ENCODE measurements at places on chromosomes 1 and 21.

DNA sequence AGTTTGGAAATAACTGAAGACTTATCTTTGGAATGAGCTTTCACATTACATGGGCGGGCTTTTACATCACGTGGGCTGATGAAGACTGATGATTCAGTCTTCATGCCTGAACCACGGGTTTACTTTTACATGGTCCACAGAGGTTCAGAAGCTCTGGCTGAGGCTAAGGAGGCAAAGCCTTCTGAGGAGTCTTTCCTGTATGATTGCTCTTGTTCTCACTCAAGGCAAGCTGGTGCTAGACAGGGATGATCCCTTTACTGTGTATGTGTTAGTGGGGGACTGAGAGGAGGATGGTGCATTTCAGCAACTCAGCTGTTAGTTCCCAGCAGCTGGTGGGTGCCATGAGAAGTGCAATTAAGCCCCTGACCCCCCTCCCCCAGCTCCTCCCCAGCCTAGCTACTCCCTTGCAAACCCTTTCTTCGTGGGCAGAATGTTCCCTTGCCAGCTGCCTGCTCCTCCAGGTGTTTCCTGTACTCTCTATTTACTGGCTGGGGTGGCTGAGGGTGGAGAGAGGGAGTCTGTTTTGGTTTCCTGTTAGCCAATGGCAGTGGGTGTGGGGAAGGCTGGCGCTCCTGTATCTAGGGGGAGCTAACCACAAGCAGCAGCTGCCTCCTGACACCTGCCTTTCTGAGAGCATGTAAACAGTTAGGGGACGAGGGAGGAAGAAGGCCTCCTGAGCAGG is 15.4 kb downstream of the BTG2 start:
- DNase-seq: peak; percentile 50

DNA sequence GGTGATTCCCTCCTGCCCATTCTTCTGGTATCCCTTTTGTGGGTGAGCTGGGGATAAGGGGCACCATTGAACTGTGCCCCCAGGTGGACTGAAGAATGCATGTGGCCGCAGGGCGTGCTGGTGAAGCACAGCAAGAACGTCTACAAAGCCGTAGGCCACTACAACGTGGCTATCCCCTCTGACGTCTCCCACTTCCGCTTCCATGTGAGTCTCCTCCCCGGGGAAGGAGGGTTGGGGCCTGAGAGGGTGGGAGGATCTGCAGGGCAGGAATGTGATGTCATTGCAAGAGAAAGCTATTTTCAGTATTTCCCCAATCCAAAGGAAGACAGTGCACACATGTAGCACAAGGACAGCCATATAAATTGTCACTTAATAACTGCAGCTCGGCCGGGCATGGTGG is 7.5 kb upstream of the KPNA6 start:
- DNase-seq: no peak

DNA sequence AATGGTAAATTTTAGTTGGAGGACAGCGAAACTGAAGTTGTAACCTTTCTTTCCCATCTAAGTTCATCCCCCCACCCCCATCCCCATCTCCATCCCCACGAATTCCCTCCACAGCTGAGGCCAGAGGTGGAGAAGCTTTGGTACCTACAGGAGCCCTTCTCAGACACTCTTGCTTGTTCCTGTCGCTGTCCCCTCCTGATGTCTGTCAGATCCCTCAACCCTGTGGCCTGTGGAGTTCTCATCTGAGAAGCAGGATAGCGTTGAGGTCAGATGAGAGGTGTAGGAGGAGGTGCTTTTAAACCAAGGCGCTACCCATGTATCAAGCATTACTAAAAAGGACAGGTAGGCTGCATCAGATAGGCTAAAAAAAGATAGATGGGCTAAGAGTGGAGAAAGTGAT is 769 bp downstream of the NTPCR start:
- DNase-seq: peak; percentile 12

GRCh38 chr1:226772446-226773139 is 33.5 kb upstream of the ITPKB start:
- no peak for DNase-seq

DNA sequence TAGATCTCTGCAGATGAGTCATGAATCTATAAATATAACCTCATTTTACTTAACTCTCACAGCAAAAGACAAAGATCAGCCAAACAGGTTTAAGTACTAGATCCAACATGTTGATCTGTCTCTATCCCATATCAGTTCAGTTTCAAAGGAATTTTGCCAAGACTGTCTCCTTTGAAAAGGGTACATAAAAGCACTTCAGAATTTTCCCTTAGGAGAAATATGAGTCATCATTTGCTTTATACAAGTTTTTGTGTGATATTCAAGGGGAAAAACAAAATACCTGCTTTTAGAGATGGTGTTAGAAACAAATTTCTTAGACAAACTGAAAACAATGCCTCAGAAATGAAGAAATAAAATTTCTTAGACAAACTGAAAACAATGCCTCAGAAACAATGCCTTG is 73.5 kb upstream of the LRRC7 start:
- DNase-seq: no peak

GRCh38 chr1:43693371-43693770 is 14.0 kb upstream of the ST3GAL3 start:
- no peak for DNase-seq

DNA sequence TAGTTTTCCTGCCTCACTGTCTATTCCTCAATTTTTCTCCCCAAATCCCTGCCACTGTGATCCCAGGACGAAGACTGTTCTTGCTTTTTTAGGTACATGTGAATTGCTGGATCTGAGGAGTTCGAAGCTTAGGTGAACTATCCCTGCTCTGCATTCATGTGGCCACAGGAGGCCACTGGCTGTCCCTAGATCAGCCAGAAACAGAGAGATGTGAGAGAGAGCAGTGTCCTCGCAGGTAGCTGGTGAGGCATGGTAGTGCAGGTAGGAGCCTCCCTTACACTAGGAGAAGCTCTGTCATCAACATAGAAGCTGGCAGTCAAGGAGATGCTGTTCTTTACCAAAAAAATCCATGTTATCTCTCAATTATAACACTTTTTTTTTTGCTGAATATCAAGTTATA is 71.5 kb downstream of the USP24 start:
- DNase-seq: no peak

- no peak for DNase-seq
Observed at GRCh38 chr1:170535418-170535817, 3.5 kb downstream of the GORAB start.

DNA sequence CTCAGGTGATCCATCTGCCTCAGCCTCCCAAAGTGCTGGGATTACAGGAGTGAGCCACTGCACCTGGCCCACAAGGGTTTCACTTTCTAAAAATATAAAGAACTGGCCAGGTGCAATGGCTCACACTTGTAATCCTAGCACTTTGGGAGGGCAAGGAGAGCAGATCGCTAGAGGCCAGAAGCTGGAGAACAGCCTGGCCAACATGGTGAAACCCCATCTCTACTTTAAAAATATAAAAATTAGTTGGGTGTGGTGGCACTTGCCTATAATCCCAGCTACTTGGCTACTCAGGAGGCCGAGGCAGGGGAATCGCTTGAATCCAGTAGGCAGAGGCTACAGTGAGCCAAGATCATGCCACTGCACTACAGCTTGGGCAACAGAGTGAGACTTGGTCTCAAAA is 25.7 kb downstream of the MRPL39 start:
- no peak for DNase-seq

- no peak for DNase-seq
Observed at GRCh38 chr21:45893740-45894449, 87.7 kb upstream of the COL6A1 start.

DNA sequence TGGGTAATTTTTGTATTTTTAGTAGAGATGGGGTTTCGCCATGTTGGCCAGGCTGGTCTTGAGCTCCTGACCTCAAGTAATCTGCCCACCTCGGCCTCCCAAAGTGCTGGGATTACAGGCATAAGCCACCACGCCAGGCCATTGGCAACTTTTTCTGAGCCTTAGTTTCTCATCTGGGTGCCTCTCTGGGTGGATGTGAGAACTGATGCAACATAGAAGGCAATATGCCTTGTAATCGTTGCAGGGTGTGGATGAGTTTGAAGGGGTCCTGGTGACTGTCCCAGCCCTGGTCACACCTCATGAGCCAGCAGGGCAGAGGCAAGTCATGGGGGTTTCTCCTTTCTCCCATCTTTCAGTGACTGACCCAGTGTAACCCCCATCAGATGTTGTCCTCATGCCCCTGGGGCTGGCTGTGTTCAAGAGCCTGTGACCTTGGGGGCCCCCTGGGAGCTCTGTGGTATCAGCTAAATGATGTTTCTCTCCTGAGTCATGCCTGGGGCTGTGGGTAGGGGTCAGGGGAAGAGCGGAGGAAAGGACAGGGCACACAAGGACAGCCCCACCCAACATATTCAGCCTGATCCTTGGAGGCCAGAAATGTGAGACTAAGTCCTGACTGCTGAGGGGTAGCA is 3.6 kb downstream of the COL9A2 start:
- DNase-seq: no peak

DNA sequence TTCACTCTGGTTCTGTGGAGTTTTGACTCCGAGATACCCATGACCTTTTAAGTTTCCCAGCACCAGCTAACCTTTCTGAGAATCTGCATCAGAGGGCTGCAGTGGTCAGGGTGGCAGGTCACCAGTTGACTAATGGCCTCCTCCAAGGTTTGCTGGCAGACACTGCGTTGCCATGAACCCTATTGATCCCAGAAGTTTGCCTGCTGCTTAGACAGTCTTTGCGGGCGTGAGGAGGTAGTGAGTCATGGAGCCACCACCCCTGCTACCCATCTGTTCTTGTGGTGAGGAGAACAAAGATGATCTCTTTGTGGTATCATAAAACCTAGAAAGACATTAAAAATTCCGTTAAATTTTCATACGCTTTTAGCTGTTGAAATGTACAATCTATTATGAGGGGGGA is 180.4 kb downstream of the FGGY start:
- DNase-seq: peak; percentile 72

GRCh38 chr1:20381045-20381641 is 90.5 kb downstream of the VWA5B1 start:
- DNase-seq: no peak

- DNase-seq: no peak
Observed at GRCh38 chr1:8889925-8890785, 11.7 kb upstream of the ENO1 start.

- DNase-seq: no peak
Observed at GRCh38 chr1:42957229-42957879, 1.3 kb downstream of the SLC2A1 start.

DNA sequence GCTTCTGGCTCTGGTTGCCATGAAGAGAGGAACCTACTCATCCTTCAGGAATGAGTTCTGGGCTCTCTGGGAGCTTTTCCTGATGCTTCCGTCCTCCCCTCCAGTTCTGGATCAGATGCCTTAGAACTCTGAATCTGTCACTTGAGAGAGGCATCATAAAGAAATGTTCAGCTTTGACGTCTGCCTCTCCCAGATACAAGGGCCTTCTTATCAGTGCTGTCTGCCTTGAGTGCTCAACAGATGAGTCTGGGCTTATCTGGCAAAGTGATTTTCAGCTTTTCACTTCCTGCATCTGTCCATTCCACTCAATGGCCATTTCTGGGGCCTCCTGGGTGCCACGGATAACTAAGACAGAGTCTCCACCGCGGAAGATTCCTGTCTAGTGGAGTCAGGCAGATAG is 12.3 kb upstream of the OTUD3 start:
- no peak for DNase-seq

DNA sequence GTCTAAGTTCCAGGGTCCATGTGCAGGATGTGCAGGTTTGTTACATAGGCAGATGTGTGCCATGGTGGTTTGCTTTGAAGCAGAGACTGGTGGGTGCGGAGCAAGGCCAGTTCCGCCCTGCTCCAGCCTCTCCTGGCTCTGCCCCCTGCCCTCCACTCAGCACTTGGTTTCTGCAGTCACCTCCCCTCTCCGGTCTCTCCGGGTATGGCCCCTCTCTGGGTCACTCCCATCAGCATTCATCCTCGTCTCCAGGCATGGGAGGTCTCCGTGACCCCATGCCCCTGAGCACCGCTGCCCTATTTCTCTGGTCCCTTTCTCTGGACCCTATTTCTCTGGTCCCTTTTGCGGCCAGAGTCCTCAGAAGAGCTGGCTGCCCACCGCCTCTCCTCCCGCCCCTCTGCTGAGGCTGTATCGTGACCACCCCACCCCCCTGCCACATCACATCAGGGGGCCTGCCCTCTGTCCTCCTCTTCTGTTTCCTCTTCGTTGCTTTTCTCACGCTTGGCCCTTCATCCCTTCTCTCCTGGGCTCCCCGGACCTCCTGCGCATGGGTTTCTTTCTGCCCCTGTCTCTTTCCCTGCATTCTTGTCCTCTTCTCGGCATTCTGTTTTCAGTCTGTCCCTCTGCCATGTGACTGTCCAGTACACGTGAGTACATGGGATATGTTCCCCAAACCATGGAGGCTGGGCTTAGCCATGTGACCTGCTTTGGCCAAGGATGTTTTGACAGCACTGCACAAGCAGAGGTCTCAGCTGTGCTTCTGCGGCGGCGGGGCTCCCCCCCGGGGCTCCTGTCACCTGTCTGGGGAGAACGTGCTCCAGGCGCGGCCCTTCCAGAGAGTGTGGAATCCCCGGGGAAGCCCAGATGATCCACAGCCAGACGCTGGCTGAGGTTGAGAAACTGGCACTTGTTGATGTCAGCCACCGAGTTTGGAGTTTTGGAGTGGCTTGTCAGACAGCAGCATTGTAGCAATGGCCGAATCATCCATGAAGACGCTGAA is 54.4 kb upstream of the C1orf174 start:
- no peak for DNase-seq

GRCh38 chr1:221781102-221781755 is 39.3 kb upstream of the DUSP10 start:
- DNase-seq: no peak

GRCh38 chr1:242016479-242016878 is 17.6 kb upstream of the MAP1LC3C start:
- DNase-seq: no peak

DNA sequence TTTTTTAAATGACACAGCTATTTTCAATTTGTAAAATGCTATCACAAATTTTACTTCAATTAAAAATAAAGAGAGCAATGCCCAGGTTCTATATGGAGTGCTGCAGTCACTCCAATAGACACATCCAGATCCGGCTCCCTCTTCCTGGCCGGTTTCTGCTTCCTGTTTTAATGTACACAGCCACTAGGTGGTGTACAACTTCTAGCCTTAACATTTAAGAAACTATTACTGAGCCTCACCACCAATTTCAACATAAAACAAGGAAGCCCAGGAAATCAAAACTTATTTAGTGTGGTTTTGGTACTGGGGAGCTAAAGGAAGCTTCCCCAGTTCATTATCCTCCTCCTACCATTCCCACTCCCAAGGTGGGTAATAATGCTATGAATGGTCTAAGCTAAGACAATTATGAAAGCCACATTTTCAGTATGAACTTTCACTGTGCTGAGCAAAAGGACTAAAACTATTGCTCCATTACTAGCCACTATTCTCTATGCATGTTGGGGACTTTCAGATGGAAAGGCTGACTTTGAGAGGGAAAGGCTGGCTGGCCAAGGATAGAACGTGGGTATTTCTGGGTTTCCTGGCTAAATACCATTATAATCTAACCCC is 25.5 kb upstream of the MTMR11 start:
- peak; percentile 36 for DNase-seq

Measured in activated T-cell treated with anti-CD3 and anti-CD28 coated beads, Interleukin-2, amount 50 U/mL, for 72 hours (primary cell).